ENCODE measurements at places on chromosomes 7 and 10.

DNA sequence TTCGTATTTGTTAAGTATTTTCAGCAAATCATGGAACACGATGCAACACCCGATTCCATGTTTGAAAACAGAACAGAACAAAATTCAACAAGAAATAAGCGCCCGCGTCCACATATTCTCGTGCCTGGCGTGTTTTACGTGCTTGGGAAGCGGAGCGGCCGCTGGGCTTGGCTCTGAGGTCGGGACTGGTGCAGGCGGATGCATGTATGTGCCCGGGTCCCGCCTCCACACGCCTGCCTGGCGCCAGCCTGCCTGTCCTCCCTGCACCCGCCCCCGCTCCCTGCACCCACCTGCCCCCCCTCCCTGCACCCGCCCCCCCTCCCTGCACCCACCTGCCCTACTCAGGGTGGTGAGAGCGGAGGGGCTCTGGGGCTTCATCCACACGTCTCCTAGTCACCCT is 454.5 kb downstream of the DNAJB6 start:
- no peak for DNase-seq

GRCh38 chr10:132243141-132243540 is 56.4 kb downstream of the DPYSL4 start:
- no peak for DNase-seq

DNA sequence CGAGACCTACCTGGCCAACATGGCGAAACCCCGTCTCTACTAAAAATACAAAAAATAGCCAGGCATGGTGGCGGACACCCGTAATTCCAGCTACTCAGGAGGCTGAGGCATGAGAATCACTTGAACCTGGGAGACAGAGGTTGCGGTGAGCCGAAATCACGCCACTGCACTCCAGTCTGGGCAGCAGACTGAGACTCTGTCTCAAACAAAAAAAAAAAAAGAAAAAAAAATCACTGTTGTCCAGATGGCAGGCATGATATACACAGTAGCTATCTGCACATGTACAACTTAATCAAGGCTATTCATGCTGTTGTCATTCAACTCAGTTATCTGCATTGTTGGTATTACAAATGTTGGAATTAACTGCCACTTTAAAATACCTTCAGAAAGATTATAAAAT is 55.3 kb downstream of the BRAF start:
- DNase-seq: no peak

GRCh38 chr7:16913643-16914042 is 31.9 kb upstream of the AGR3 start:
- DNase-seq: no peak

GRCh38 chr7:4682621-4683042 is 537 bp downstream of the FOXK1 start:
- peak; percentile 33 for DNase-seq

- DNase-seq: no peak
These were observed 35.2 kb upstream of the LYZL1 start for GRCh38 chr10:29253690-29254029.

DNA sequence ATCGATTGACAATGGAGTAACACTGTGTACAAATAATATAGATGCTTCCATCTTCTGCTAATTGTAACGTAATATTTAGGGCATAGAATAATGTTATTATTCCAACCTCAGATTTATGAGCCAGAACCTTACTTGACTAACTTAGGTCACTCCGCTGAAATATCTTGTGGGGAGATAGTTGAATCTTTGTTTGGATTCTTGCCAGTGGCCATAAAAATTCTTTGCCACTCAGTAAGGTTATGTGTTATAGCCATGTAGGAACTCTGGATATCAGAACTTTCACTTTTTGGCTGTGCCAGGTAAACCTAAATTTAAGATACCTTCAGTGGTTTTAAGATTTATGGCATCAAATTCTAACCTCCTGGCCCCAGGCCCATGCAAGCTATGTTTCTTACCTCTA is 197.6 kb downstream of the WDR11 start:
- no peak for DNase-seq

- no peak for DNase-seq
These were observed 1034.2 kb downstream of the SORCS3 start for GRCh38 chr10:105675333-105675732.

DNA sequence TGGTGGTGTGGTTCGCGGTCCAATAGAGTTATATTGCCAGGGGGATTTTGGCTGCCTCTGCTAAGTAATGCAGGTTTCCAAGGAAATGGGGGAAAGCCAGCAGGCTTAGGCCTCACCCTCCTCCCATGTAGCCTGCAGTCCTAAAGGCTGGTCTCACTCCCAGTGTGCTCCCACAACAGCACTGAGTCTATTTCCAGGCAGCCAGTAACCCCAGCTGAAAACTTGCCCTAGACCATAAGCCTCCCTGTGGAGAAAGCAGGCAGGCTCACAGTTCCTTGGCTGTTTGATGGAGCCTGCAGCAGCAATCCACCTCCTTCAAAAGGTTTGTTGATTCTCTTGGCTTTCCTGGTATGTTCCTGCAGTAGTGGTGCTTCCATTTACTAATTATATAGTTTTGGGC is 220.0 kb upstream of the ZNF804B start:
- DNase-seq: no peak

GRCh38 chr7:105060437-105060836 is 46.4 kb downstream of the KMT2E start:
- DNase-seq: no peak

GRCh38 chr7:27942711-27943110 is 202.7 kb downstream of the TAX1BP1 start:
- peak; percentile 1 for DNase-seq

GRCh38 chr7:66421830-66422475 is 206.7 kb upstream of the KCTD7 start:
- DNase-seq: no peak

DNA sequence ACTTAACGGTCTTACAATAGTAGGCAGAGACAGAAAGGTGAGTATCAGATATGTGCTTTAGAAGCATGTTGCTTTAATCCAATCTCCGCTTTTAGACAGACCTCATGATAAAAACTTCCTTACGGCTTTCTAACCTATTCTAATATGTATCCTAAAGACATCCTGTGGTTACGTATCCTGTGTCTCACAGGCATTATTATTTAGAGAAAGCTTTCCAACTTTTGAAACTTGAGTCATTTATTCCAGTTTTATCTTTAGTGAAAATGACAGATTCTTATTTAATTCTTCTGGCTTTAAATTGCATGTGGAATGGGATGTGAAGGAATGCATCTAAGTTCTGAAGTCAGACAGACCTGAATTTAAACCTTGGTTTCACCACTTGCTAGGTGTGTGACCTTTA is 118.9 kb downstream of the OTUD1 start:
- DNase-seq: no peak

DNA sequence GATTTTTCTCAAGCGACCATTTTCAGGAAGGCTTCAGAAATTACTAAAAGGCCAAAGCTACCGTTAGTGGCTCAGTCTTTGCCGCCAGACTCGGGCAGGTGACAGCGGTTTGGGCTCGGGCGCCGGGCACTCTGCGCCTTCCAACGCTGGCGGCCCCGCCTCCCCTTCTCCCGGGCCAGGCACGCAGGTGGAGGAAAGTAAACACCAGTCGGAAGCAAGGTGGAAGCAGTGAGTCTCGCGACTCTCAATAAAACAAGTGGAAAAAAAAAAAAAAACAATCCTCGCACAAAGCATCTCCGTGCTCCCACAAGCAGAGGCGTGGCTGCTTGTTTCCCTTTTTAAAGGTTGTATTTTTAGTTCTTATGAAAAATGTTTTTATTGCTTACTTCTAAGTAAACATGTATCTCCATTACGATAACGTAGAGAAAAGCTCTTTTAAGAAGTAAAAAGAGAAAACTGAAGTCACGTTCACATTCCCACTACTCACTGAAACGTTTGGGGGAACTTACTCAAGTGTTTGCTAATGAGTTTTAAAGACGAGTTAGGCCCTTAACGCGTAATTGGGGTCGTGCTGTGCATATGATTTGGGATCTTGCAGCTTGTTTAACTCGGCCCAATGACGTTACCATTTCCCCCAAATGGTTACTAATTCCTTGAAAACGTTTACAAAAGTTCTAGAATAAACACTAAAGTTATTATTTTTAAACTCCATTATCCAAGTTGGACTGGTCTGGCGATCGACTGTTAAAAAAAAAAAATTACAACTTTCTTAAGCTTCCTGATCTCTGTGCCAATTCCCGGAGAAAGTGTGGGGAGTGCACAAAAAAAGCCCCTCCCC is 864 bp downstream of the CDCA7L start:
- DNase-seq: peak; percentile 44

DNA sequence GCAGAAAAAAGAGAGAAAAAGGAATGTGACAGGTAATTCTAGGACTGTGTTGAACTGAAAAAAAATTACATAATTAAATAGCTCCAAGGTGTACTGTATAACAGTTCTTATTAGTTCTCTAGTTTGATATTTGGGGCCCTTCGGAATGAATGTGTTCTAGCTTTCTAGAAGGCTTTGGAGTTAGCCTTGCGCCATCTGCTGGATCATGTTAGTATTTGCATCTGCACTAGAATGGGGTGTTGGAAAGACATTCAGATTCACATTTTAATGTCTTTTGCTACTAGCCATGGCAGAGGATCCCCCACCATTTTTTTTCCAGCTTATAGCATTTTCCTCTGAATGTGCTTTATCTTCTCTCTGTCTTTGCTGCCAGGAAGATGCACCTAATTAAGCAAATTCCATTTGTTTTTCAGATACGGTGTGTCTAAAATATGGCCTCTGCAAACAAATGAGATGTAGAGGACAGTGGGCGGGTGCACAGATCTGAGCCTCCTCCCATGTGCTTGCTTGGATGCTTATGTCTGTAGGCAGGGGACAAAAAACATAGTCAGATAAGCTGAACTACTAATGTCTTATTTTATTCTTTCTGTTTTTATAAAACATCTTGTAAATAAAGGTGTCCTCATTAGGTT is 238.5 kb downstream of the PHF14 start:
- DNase-seq: peak; percentile 55

DNA sequence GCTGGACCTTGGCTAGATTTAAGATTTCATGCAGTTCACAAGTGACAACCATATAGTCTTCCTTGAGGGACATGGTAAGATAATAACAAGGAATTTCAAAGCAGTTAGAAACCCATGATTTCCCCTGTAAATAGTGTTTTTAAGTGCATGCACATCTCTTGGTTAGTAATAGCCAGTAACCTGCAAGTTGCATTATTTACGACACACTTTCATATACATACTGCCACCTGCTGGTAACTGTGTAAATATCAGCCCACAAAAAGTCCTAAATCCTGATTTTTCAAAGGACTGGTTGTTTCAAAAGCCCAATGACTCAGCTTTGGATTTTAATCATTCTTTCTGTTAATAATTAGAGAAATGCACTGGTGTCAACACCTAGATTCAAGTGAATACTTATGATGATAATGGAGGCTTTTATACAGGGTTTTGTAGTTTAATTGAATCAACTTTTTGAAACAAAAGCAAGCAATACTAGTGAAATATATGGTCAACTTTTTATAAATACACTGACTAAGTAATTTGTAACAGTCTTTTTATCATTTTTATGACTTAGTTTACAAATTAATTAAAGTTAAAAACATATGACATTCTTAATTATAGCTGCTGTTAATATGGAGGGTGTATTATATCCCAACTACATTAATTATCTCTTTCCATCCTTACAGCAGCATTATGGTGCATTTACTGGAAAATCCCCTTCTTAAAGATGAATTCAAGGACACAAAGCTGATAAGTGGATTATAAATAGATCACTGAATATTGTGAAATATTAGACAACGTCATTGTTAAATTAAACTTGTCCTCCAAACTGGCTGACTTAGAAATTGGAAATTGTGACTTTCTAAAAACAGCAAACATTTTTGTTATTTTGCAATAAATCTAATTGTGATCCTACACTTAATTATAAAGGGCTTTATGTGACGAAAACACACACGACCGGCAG is 367.7 kb upstream of the SEMA3D start:
- peak; percentile 20 for DNase-seq

DNA sequence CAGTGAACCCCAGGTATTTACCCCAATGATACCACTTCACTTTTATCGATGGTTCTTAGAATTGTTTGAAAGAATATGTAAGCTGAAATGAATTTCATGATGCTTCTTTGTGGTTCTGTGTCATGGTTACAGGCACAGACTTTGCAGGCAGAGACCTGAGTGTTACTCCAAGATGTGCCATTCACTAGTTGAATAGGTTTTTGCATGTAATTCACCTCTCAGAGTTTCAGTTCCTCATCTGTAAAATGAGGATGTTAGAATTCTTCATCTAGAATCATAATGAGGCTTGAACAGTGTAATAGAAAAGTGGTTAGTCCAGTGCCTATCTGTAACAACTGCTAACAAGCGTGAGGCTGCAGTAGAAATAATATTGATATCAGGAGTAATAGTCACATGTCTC is 54.6 kb downstream of the VSTM2A start:
- DNase-seq: no peak

DNA sequence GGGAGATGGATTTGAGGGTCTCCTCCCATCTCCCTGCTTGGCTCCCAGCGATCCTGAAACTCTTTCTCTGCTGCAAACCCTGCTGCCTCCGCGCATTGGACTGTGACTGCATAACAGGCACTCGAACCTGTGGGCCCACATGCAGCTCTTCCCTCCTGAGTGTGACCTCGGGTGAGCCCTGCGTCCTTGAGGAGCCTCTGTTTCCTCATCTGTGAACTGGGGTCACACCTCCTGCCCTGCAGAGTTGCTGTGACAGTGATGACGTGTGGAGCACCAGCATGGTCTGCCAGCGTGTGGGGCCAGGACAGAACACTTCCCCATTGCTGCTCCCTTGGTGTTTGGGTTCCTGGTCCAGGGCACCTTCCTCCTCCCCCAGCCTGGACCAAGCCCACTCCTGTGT is 46.9 kb upstream of the PSMG3 start:
- DNase-seq: no peak

DNA sequence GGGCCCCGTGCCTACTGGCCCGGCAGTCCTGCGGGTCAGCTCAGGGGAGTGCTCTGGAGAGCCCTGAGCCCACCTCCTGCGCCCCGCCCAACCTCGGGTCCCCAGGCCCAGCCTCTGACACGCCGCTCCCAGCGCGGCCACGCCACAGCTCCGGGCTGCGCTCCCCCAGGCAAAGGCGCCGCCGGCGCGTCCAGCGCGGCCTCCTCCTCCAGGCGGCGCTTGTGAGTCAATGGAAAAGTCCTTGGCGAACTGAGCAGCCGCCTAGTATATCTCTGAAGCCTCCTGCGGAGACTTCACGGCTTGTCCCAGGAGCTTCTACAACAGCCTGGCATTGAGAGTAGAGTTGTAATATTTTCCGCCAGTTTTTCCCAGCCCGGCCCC is 29.5 kb upstream of the BMS1 start:
- DNase-seq: no peak

GRCh38 chr10:114691442-114691941 is 33.4 kb upstream of the ABLIM1 start:
- DNase-seq: no peak

All from NCI-H1436 (cell line).